ENCODE measurements at places on chromosomes 2 and 18.
A peak's percentile ranks its signal among the peaks of the same experiment; 100 is the strongest.

GRCh38 chr18:12388442-12388841 lies 11.4 kb upstream of the AFG3L2 start:
- DNase-seq: no peak

DNA sequence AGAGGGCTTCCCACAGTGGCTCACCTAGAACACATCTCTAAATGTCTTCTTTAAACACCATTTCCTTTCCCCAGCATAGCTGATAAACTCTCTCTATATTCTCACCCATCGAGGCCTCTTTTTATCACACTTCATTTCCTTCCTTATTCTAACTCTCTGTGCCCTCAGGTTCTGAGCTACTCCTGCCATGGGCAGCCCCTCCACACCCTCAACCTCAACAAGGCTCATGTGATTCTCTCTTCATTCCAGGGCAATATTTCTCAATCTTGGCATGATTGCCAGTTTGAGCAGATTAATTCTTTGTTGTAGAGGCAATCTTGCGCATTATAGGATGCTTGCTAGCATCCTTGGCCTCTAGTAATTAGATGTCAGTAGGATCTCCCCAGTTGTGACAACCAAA lies 999.1 kb downstream of the TSN start:
- no peak for DNase-seq

GRCh38 chr2:199973703-199974102 lies 18.3 kb downstream of the MAIP1 start:
- DNase-seq: peak; percentile 62

DNA sequence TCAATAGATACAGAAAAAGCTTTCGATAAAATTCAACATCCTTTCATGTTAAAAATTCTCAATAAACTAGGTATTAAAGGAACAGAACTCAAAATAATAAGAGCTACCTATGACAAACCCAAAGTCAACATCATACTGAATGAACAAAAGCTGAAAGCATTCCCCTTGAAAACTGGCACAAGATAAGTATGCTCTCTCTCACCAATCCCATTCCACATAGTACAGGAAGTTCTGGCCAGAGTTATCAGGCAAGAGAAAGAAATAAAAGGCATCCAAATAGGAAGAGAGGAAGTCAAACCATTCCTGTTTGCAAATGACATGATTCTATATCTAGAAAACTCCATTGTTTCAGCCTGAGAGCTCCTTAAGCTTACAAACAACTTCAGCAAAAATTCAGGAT lies 1145.8 kb upstream of the DDX18 start:
- DNase-seq: no peak

DNA sequence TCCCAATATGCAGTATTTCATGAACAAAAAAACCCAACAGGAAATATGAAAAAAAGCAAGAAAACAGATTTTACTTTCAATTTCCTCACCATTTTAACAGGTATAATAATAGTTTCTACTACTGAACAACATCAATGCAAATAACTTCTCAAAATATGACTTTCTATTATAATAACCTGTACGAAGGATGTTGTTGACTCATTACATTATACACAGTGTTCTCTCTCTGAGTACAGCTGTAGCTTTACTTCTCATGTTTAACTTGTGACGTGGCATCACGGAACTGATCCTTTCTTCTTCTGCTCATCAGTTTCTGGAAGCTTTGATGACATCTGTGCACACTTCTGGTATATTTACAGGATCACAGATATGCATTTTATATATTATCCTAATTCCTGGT lies 40.0 kb downstream of the FAM228A start:
- no peak for DNase-seq

DNA sequence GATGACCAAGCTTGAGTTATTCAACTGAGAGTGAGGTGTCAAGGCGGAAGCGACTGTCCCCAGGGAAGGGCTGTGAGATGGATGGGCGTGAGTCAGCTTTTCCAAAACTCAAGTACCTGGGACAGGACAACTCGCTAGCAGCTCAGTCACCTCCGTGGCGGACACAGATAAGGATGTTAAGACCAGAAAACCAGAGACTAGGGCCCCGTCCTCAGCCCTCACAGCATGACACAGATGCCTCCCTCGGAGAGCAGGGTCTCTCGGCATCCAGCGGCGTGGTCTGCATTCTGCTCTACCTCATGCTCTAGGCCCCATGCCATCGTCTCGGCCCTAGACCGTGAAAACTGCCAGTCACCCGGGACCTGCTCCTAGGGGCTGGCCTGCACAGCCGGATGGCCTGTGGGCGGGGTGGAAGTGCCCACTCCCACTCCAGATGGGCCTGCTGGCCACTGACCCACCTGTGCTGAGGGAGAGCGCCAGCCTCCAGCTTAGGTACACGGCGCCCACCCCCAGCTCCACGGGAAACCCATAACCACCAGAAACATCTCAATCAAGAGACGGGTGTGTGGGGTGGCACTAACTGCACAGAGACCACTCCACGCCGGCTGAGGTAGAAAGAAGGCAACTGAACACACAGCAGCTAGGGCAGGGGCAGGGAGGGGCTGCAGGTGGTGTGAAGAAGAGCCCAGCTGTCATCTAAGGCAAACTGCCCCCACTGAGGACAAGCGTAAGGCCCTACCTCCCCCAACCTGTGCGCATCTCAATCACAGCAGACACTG lies 39.8 kb downstream of the ANO7 start:
- DNase-seq: no peak

DNA sequence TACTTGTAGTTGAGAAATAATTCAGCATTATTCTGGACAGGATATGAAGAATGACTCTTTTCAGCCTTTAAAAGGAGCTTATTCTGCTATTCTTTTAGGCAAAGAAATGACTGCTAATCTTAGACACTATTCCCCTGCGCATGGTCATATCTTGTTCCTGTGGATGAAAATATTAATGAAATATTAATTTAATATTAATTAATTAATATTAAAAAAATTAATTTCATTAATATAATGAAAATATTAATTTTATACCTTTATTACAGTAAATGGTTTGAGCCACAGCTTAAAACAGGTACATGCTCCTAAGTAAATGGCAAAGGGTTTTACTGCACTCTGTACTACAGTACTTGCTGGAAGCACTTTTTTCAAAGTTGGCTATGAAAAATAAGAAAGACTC lies 890.1 kb upstream of the PIK3C3 start:
- no peak for DNase-seq

DNA sequence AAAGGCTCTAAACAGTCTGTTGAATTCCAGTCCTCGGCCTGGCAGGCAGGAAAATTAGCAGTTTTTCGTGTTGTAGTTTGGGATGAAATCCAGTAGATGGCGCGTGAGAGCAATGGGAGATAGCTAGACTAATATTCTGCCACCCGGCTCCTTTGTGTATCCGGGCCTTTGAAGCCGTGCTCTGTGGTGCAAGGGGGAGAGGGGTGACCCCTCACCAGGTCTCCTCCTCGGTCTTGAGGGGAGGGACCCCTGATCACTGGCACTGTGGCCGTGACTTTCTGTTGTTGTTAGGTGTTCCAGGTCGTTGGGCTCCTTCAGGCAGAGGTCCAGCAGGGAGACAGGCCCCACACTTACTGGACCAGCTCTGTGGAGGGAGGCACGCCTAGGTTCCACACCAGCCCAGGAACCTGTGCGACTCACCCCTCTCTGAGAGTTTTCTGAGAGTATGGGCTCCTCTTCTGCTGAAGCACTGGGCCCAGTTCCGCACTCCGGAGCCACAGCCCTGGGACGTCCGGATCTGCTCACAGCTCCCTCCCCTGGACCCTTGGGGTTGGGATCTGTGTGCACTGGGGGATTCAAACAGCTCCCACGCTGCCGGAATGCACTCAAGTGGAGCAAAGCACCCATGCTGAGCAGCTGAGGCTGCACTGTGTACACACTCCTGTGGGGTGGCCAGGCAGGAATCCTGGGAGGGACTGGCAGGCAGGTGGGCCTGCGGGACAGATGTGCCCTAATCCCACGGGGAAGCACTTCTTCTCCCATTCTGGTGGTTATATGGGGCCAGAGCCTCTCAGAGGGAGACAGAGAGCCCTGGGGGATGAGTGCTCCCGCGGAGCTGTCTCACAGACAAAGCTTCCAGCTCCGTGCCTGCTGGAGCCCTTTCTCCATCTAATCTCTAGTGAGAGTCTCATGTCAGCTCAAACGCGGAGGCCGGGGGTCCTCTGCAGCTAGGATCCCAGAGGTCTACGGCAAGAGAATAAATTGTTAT lies 8.8 kb downstream of the GKN2 start:
- DNase-seq: peak; percentile 75

GRCh38 chr18:79958981-79959380 lies 5.5 kb upstream of the HSBP1L1 start:
- no peak for DNase-seq

DNA sequence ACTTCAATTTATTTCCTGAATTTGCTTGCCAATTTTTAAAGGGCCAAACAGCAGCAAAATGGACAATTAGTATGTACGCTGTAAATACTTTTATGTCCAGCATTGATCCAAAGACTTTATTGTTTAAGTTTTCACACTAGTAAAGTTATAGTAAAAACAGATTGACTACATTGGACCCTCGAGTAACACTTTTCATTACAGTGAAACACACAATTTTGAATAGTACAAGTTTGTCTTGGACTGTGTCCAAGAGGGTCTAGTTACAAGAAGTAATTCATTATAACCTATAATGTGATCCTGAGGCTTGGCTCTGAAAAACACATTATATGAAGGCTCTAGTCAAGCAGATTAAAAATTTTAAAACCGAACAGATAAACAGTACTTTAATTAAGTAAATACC lies 11.4 kb upstream of the RBBP8 start:
- no peak for DNase-seq

DNA sequence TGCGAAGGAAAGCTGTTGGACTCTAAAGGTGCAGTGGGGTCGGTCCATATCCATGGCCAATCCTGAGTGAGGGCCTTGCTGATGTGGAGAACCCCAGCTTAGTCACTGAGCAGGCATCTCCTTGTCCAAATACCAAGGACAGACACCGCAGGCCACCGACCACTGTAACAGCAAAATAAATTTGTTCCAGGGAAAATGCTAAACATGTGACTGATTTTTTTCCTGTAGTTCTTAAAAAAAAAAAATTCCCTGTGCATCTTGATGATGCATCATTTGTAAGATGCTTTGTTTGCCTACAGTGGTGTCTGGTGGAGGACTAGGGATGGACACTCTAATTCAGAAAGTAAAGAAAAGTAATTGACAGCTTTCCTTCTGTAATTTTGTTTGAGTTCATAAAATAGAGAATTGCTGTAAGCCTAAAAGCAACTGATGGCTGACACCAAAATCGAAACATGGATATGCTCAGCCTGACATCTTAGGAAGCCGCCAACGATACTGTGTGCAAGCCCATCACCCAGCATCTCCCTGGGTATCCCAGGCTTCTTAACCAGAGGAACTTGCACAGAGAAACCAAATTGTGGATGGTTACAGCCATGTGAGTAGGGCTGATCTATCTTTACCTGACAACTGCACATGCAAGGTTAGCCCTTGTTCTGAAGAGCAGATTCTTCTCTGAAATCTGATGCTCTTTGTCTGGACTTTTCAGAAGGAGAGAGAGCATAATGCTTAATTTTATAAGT lies 188.6 kb downstream of the ARL4C start:
- DNase-seq: peak; percentile 42

DNA sequence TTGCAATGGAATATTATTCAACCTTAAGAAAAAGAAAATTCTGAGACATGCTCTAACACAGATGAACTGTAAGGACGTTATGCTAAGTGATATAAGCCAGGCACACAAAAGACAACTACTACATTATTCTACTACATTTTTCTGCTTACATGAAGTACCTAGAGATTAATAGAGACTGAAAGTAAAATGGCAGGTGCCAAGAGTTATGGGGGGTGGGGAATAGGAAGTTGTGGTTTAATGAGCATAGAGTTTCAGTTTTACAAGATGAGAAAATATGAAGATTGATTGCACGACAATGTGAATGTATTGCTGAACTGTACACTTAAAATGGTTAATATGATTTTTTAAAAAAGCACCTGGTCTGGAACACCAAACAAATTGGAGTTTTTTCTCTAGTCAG lies 1231.6 kb upstream of the DDX18 start:
- no peak for DNase-seq

DNA sequence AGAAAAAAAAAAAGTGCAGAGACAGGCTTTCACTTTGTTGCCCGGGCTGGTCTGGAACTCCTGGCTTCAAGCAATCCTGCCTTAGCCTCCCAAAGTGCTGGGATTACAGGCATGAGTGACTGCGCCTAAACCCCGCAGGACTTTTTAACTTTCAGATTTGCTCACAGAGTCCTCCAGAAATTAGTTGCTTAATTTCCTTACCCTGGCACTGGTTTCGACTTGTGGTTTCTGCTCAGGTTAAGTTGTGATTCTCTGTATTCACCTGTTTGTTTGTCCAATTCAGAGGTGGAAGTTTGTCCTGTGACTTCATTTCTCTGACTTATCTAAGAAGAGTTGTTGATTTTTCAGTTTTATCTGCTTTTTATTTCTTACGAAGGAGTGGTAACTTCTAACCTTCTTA lies 238.1 kb downstream of the TMEM182 start:
- no peak for DNase-seq

DNA sequence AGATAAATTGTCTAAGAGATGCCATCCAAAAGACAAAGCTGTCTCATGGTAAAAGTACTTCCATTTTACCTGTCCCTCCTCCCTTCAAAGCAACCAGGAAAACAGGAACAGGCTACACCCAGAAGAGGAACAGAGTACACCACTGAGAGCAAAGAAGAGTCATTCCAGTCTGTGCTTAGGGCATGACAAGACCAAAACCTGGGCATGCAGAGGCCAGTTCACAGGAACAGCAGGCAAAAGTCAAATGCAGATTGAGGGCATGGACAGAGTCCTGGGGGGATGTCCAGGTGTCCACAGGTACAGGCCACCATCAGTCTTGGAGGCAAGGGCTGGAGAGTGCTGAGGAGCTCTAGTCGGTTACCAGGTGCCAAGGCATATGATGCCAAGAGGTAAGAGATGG lies 23.7 kb downstream of the PLEK start:
- no peak for DNase-seq

DNA sequence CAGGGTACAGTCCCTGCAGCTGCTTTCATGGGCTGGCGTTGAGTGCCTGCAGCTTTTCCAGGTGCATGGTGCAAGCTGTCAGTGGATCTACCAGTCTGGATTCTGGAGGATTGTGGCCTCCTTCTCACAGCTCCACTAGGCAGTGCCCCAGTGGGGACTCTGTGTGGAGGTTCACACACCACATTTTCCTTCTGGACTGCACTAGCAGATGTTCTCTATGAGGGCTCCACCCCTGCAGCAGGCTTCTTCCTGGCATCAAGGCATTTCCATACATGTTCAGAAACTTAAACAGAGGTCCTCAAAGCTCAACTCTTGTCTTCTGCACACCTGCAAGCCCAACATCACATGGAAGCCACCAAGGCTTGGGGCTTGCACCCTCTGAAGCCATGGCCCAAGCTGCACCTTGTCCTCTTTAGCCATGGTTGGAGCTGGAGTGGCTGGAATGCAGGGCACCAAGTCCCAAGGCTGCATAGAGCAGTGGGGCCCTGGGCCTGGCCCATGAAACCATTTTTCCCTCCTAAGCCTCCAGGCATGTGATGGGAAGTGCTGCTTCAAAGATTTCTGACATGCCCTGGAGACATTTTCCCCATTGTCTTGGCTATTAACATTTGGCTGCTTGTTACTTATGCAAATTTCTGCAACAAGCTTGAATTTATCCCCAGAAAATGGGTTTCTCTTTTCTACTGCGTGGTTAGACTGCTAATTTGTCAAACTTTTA lies 250.2 kb upstream of the COPS8 start:
- no peak for DNase-seq

- no peak for DNase-seq
These were observed 43.0 kb upstream of the CYBRD1 start for GRCh38 chr2:171479154-171479814.

Measured in EH (cell line).